ENCODE measurements at places on chromosomes 6 and 20. TPM values are rescaled to one million over a fixed set of nuclear protein-coding genes. Genes with fewer than 3 reads are reported as not detected.

Gene BPIFB2
- not detected for total RNA-seq

- no peak for DNase-seq
- no peak overlapping the region for H3K4me3 ChIP-seq
- no peaks in the 10 kb centered on the region for H3K36me3 ChIP-seq
- no peaks in the 10 kb centered on the region for H3K27me3 ChIP-seq
Observed at GRCh38 chr6:75382634-75382900, 98.0 kb upstream of the TMEM30A start.

GRCh38 chr6:101826678-101827077, 433.2 kb downstream of the GRIK2 start:
- H3K4me1 ChIP-seq: peaks cover 9% of the 10 kb centered on the region
- H3K27me3 ChIP-seq: no peaks in the 10 kb centered on the region
- no peak overlapping the region for H3K4me3 ChIP-seq
- H3K27ac ChIP-seq: no peak overlapping the region
- DNase-seq: peak; percentile 52

DNA sequence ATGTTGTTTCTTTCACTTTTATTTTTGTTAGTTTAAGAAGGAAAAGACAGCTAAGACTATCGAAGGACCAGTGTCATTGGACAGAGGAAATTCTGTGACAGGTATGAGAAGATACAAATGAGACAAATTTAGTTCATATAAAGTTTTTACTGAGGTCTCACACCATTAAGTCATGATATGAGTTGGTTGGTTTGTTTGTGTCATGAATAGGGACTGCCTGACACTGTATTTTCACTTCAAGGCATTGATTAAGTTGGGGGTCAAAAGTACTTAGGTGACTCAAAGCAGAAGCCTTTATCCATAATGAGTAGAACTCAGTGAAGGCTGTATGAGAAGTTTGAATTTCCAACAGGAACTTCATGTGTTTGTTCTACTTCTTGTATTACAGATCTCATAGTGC, 21.3 kb upstream of the HIVEP2 start:
- no peaks in the 10 kb centered on the region for H3K4me1 ChIP-seq
- no peak for DNase-seq
- H3K36me3 ChIP-seq: no peaks in the 10 kb centered on the region
- H3K27ac ChIP-seq: no peak overlapping the region
- H3K27me3 ChIP-seq: no peaks in the 10 kb centered on the region

- peaks cover 23% of the 10 kb centered on the region for H3K27me3 ChIP-seq
- no peaks in the 10 kb centered on the region for H3K36me3 ChIP-seq
- no peak overlapping the region for H3K4me3 ChIP-seq
- DNase-seq: peak; percentile 22
Observed at GRCh38 chr6:159134701-159135364, 34.4 kb upstream of the FNDC1 start.

DNA sequence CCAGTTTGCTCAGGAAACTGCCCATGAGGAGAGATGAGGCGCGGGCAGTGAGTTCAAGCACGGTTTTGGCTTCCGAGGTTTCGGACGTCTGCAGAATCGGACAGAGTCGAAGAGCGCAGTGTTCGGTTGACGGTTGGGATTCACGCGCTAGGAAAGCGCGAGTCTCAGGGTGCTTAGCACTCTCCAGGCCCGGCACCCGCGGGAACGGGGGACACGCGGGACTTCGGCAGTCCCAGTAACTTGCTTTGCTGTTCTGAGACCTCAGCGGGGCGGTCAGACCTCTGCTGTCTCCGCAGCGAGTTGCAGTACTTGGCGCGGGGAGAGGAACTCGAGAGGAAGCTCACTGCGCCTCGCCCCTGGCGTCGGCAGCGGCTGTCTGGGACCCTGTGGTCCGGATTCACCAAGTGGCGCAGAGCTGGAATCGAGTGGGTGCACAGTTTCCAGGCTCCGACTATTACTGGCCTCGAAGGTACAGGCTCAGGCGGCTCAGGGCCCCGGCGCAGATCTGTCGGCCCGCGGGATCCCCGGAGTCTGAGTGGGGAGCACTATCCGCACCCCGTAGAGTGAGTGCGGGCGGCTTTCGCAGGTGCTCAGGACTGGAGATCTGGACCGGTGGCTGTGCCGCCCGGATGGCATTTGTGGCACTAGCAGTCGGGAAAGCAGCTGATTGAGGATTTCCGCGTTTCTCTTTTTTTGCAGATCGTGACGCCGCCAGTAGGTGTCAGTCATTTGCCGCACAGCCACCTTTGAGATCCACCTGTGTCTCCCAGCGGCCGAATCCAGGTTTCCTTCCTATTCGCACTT, at the start of gene POM121L2:
TSS of gene POM121L2 (minus strand) at position 128 of the 804 bp plus-strand sequence. CDS start at position 25, 103 bp downstream.
- DNase-seq: peak; percentile 13
- peak within 1 kb of the TSS; percentile 43 for H3K4me3 ChIP-seq
- H3K36me3 ChIP-seq: no peaks in the 10 kb centered on the region
- H3K27me3 ChIP-seq: peaks cover 14% of the 10 kb centered on the region
- H3K4me1 ChIP-seq: peaks cover 2% of the 10 kb centered on the region

- peaks cover 11% of the 10 kb centered on the region for H3K4me1 ChIP-seq
- no peaks in the 10 kb centered on the region for H3K36me3 ChIP-seq
- no peak for DNase-seq
- H3K27me3 ChIP-seq: no peaks in the 10 kb centered on the region
- H3K27ac ChIP-seq: no peak overlapping the region
- no peak overlapping the region for H3K4me3 ChIP-seq
Observed at GRCh38 chr6:75333676-75334200, 49.1 kb upstream of the TMEM30A start.

- no peak overlapping the region for H3K4me3 ChIP-seq
- peaks cover 12% of the 10 kb centered on the region for H3K4me1 ChIP-seq
- no peaks in the 10 kb centered on the region for H3K36me3 ChIP-seq
Observed at GRCh38 chr6:1839361-1839760, 229.6 kb downstream of the FOXC1 start.

GRCh38 chr6:45574014-45574461, 196.3 kb upstream of the SUPT3H start:
- H3K27me3 ChIP-seq: no peaks in the 10 kb centered on the region
- no peak overlapping the region for H3K27ac ChIP-seq
- no peaks in the 10 kb centered on the region for H3K36me3 ChIP-seq

- no peaks in the 10 kb centered on the region for H3K27me3 ChIP-seq
- H3K27ac ChIP-seq: no peak overlapping the region
- no peak overlapping the region for H3K4me3 ChIP-seq
- no peaks in the 10 kb centered on the region for H3K4me1 ChIP-seq
- DNase-seq: peak; percentile 21
Observed at GRCh38 chr6:39707962-39708683, 17.1 kb downstream of the KIF6 start.

Gene BANF2
- not detected for total RNA-seq

DNA sequence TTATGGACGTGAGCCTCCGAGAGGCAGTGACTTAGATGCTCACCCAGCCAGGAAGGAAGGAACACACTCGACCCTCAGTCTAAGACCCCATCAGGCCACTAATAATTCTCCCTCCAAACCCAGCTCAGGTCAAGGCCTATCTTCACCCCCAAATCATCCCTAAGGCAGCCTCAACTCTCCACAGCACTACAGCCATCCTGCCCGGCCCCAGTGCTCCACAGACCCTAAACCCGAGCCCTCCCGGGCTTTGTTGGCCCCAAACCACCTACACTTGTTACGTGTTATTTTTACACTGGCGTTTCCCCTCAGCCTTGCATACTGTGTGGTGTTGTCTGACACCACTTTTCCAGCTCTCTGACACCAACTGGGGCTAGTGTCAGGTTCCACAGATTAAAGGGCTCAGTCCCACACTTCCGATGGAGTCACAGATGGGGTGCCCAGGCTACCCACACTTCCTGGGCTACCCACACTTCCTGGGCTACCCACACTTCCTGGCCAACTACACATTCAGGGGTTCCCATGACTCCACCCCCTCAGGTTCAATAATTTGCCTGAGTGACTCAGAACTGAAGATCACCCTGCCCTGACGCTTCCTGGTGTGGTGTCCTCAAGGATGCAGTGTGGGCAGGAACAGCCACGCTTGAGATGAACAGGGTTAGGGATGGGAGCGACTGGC, 25.3 kb downstream of the RBCK1 start:
- no peak for DNase-seq
- no peak overlapping the region for H3K4me3 ChIP-seq
- H3K27me3 ChIP-seq: no peaks in the 10 kb centered on the region
- H3K4me1 ChIP-seq: no peaks in the 10 kb centered on the region
- H3K36me3 ChIP-seq: peaks cover 26% of the 10 kb centered on the region
- H3K27ac ChIP-seq: no peak overlapping the region

- H3K27ac ChIP-seq: no peak overlapping the region
- H3K4me1 ChIP-seq: peaks cover 15% of the 10 kb centered on the region
- no peak for DNase-seq
- H3K4me3 ChIP-seq: no peak overlapping the region
Observed at GRCh38 chr6:14288910-14289309, 171.3 kb downstream of the CD83 start.

- peaks cover 2% of the 10 kb centered on the region for H3K36me3 ChIP-seq
- H3K4me3 ChIP-seq: no peak overlapping the region
- DNase-seq: peak; percentile 27
- H3K27ac ChIP-seq: no peak overlapping the region
Observed at GRCh38 chr6:69791065-69791471, 5.7 kb downstream of the LMBRD1 start.

DNA sequence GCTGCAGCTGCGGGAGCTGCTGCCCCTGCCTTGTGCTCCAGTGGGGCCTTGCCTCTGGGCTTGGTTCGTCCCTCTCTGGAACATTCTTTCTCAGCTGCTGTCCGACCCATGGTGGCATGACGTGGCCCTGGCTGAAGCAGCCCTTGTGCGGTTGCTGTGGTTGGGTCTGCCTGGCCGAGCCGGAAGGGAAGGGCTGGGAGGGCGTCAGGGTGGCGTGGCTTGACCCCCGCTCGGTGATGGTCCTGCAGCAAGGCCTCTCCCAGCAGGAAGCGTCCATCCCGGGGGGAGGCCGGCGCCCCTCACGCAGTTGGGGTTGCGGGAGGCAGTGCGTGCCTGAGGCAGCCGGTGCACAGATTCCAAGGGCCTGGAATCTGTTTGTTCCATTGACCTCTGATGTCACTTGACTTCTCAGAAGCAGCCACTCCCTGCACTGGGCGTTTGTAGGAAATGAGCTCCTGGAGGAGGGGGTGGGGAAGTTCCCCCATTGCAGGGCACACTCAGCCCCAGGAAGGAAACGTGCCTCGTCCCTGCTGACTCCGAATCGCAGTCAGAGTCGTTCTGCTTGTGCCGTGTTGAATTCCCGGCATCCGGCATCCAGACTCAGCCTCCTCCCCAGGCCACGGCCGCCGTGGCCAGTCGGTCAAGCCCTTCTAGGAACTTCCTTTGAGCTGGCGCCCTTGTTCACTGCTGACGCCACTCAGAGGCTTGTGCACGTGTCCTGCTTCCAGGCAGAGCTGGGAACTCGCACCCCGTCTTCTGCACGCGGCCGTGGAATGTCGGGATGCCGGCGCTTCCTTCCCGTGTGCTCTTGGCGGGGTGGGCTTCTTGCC, 9.7 kb upstream of the TNFRSF6B start:
- H3K27me3 ChIP-seq: no peaks in the 10 kb centered on the region
- H3K27ac ChIP-seq: peak overlapping the region; percentile 74
- H3K4me1 ChIP-seq: peaks cover 36% of the 10 kb centered on the region
- peak; percentile 80 for DNase-seq

Gene TXLNB
- 0.58 TPM for total RNA-seq

GRCh38 chr6:1062786-1063545, 248.9 kb upstream of the FOXQ1 start:
- no peak overlapping the region for H3K27ac ChIP-seq
- H3K4me1 ChIP-seq: no peaks in the 10 kb centered on the region
- DNase-seq: no peak

Gene TPX2
- 41.6 TPM for total RNA-seq

DNA sequence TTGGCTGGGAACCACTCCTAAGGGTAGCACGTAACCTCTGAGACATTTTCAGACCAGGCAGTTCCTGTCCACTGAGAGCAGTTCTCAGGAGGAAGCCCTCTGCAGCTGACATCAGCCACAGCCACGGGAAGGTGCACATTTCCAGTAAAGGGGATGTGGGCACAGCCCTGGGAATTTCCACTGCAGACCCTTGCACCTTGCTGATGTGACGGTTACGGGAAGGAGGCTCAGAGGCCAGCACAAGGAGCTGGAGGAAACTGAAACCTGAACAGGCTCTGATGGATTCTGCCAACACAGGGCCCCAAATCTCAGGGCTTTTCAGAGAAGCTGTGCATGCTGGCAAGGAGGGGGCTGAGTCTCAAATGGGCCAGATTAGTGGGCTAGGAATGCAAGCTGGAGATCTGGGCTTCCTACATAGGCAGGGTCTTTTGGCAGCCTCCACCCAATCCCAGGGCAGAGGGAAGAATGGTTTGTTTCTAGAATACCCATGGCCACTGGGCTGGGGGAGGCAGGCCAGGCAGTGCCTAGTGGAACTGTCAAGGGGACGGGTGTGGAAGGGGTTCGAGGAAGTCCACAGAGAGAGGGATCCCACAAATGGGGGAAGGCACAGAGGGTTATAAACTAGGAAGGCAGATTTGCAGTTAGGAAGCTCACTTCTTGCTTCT, 14.2 kb downstream of the EBF4 start:
- H3K4me1 ChIP-seq: no peaks in the 10 kb centered on the region
- H3K27me3 ChIP-seq: peaks cover 2% of the 10 kb centered on the region
- H3K4me3 ChIP-seq: no peak overlapping the region
- H3K36me3 ChIP-seq: no peaks in the 10 kb centered on the region

Gene DSP
- total RNA-seq: 468 TPM

DNA sequence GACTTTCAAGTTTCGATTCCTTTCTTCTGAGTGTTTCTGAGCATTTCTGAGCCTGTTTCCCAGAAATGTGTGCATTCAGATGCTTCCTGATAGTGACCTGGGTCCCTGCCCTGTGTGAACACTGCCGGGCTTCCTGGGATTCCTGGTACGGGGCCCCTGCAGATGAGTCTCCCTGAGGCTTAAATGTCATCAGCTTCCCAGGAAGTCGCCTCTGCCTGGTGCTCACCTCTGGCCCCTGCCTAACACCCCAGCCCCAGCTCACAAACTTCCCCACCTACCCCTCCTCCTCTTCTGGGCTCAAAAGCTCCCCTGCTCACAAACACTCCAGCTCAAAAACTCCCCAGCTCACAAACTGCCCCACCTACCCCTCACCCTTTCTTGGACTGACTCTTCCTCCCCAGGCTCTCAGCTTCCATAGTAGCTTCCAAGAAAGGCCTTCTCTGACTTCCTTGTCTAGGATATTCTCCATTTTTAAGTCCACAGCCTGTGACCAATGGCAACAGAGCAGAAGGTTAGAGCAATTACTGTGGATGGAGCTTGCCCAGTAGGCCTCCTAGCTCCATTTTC, 42.0 kb downstream of the TGM2 start:
- no peak overlapping the region for H3K4me3 ChIP-seq
- DNase-seq: peak; percentile 68
- H3K27ac ChIP-seq: peak overlapping the region; percentile 60
- H3K36me3 ChIP-seq: no peaks in the 10 kb centered on the region

DNA sequence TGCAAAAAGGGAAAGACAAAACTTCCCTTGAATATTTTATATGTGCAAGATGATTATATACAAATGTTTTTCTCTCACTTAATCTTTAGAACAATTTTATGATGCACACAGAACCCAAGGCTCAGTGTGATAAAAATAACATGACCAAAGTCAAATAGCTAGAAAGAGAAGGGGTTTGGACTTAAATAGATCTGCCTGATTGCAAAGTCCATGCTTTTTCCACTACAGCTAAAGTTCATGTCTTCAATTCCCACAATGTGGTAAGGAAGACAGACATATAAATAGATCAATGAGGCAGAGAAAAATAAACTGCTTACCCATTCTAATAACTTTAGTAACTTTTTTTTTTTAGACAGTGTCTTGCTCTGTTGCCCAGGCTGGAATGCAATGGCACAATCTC, 143.8 kb downstream of the CDK19 start:
- H3K4me1 ChIP-seq: no peaks in the 10 kb centered on the region
- no peak overlapping the region for H3K4me3 ChIP-seq
- H3K36me3 ChIP-seq: no peaks in the 10 kb centered on the region
